ENCODE measurements at places on chromosomes 12 and 14.

- DNase-seq, result no peak
Measured at GRCh38 chr14:98694541-98694940, 577.5 kb downstream of the BCL11B start.

DNA sequence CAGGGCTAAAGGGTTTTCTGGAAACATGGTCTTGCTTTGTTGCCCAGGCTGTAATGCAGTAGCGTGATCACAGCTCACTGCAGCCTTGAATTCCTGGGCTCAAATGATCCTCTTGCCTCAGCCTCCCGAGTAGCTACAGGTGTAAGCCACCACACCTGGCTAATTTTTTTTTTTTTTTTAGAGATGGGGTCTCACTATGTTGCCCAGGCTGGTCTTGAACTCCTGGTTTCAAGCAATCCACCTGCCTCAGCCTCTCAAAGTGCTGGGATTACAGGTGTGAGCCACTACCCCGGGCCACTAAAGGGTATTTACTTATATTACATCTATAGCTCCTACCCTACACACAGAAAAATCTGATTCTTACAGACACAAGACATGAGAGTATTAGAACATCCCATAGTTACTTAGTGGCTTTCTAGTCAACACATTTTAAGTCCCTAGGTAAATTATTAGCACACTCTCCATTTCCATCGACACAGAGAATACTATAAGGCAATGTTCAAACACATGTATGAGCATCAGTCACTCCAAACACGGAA, 6.2 kb upstream of the DCAF11 start:
- no peak for DNase-seq

DNA sequence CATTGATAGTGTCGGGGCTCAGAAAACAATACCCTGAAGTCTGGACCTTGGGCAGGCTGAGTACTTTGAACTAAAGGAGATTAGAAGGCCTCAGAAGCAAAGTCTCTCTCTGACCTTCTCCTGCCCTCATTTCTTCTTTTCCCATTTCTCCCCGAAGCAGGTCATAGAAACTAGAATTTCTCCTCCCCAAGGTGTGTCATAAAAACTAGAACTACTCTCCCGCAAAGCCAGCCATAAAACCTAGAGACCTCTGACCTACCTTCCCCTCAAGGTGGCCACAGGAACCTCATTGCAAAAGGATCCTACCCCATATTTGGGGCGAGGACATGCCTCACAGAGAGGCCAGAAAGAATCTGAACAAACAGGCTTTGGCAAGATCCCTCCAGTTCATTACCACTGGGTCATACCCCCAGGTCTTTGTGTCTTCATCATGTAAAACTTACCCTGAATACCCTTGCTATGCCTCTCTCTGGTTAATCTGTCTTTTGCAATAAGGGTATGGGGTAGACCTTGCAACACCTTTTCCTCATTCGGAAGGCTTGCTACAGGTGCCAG, 64.7 kb upstream of the ZFP36L1 start:
- DNase-seq, result no peak

- no peak for DNase-seq
Measured at GRCh38 chr12:109099431-109100020, 2.1 kb downstream of the UNG start.

GRCh38 chr14:63275611-63276010, 43.1 kb downstream of the GPHB5 start:
- DNase-seq, result no peak

GRCh38 chr14:76133103-76133502, 18.6 kb upstream of the GPATCH2L start:
- DNase-seq, result no peak

GRCh38 chr12:24913953-24914352, 34.9 kb downstream of the BCAT1 start:
- DNase-seq, result no peak

- DNase-seq, result no peak
Measured at GRCh38 chr12:57477710-57478681, 1.7 kb downstream of the ARHGAP9 start.

DNA sequence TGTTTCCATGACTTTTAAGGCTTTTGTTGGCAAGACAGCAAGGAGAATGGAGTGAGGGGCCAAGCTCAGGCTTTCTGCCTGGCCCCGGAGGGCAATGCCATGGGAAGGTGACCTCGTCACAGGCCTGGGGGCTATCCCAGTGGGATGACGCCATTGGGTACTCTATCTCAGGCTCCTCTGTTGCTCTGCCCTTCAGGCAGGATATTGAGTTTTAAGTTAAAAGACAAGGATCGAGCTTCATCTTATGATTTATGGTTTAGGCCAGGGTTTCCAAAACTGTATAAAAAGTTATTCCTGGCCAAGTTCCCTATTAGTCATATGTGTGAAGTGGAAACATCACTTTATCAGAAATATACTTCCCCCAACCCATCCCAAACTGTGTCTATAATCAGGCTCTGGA, 127.7 kb downstream of the ZFP36L1 start:
- DNase-seq, result no peak

GRCh38 chr12:19158923-19159322, 29.4 kb downstream of the PLEKHA5 start:
- DNase-seq, result no peak

- DNase-seq, result no peak
Measured at GRCh38 chr12:14164266-14164665, 182.9 kb upstream of the GRIN2B start.

GRCh38 chr14:45145214-45145613, 9.5 kb downstream of the FANCM start:
- no peak for DNase-seq

DNA sequence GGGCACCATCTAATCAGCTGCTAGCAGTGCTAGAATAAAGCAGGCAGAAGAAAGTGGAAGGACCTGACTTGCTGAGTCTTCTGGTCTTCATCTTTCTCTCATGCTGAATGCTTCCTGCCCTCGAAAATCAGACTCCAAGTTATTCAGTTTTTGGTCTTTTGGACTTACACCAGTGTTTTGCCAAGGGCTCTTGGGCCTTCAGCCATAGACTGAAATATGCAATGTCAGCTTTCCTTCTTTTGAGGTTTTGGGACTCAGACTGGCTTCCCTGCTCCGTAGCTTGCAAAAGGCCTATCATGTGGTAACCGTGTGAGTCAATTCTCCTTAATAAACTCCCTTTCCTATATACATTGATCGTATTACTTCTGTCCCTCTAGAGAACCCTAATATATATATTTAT, 159.3 kb downstream of the SLCO1B3 start:
- DNase-seq, result no peak

DNA sequence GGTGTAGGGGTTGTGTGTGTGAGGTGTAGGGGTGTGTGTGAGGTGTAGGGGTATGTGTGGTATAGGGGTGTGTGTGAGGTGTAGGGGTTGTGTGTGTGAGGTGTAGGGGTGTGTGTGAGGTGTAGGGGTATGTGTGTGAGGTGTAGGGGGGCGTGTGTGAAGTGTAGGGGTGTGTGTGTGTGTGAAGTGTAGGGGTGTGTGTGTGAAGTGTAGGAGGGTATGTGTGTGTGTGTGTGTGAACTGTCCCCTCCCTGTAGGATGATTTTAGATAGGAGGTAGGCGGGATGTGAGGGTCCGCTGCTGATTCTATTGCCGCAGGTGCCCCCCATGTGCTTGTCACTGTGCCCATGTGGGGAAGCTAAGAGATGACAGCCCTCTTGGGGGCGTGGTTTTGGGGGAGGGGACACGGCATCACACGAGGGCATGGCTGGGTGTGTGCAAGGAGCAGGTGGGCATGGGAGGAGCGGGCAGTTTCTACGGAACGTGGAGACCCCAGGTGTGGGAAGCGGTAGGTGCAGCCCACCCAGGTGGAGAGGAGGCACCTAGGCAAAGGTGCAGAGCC, 88.5 kb downstream of the DDX51 start:
- DNase-seq, result no peak

DNA sequence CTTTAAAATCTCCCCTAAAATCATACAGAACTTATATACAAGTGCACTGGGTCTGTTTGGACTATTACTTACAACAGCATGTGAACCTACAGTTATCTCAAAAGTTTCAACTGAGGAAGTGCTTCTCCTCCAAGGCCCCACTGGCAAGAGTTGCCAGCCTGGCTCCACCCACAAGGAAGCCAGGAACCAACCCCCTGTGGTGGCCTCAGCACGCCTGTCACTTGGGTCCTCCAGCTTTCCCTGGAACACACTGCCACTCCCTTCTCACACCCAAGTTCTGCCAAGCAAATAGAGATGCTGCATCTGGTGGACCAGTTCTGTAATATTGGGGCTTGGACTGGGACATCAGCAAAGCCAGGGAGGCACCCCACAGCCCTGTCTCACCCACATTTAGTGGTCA, 115.4 kb downstream of the GCH1 start:
- DNase-seq, result no peak

GRCh38 chr12:108607981-108608600, 10.2 kb upstream of the TMEM119 start:
- no peak for DNase-seq

DNA sequence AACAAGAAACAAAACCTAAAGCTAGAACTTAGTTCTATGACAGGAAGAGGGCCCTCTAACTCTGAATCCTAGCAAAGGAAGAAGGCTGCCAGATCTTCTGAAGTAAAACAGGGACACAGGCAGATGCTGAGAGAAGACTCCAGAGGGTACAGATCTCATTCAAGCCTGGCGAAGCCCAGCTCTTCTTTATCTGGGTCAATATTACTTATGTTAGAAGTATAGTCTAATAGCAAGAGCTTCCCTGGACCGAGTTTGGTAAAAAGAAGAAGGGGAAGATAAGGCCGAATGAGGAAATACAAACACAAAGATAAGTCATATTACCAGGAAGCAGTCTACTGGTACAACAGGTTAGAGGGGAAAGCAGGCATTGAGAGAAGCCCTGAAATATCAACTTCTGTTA, 79.9 kb upstream of the CCDC91 start:
- DNase-seq, result no peak

DNA sequence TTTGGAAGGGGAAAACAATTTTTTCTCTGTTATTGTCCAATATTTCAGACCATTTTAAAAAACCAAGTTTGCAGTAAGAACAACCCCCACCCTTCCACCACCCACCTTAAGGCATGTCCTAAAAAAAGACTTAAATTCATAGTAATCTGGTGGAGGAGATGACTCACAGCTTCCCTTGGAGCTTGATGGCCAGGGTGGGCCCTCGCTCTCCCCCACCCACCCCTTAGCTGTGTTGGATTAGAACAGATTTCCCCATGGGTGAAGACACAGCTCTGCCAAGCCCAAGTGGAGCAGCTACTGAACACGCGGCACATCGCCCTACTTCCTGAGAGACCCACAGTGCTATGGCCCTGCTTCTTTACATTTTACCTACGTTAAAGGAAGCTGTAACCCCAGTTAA, 140.3 kb downstream of the GCH1 start:
- no peak for DNase-seq

GRCh38 chr12:67354966-67355365, 85.8 kb downstream of the CAND1 start:
- no peak for DNase-seq

DNA sequence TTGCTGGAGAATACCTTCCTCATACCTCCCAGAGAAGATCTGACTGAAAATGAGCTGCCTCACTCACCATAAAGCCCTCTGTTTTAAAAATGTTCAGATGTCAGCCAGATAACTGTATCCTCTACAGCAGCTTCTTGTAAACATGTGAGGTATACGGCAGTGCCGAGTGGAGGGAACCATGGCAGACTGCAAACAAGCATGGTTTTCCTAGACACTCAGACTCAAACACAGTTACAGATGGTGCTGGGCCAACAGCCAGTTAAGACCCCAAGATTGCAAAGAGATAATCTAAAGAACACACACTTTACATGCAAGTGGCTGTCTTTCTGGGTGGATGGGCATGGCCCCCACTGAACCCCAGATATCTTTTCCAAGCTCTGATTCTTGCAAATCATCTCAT, 16.6 kb upstream of the CCDC177 start:
- DNase-seq, result no peak

DNA sequence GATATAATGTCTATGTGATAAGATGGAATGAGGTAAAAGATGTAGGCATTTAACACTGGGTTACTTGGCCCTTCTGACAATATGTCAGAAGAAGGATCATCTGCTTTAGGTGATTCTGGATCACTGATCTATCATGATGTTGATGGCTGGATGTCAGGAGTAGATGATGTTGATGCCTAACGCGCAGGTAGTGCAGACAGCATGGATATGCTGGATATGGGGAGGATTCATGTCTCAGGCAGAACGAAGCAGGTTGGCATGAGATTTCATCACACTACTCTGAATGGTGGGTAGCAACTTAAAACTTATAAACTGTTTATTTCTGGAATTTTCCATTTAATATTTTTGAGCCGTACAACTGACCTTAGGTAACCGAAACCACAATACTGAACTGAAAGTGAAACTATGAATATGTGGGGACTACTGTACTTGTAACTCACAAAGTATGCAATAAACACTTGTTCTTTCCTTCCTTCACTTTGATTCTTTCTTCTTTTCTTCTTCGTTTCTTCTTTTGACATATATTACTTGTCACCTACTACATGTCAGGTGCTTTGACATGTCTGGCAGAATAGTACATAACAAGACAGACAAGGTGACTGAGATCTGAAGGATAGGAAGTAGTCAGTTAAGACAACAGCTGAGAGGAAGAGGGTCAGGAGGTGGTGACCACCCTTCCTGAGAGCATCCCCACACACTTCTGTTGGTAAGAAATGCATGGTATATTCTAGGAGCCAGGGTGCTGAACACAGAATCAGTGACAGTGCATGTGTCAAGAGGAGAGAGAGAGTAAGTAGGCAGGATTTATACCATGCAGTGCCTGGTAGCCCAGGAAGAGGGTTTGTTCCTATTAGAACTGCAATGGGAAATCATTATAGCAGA, 238.8 kb downstream of the PPFIA2 start:
- no peak for DNase-seq

GRCh38 chr14:50560931-50561285, 963 bp downstream of the ATL1 start:
- DNase-seq, result peak; percentile 24

DNA sequence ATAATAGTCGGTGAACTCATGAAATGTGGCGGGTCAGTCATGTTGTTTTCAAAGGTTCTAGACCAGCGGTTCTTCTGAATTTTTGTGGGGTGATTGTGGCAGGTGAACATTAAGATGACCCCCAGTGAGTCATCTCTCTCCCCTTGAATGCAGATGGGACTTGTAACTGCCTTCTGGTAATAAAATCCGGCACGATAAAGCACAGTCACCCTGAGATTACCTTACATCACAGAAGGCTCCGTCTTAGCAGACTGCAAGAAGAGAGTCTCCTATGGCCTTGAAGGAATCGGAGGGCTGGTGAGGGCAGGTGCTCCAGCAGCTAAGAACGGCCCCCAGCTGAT, 189.6 kb downstream of the FOXN3 start:
- no peak for DNase-seq
